NCI-H82 (cell line): ENCODE measurements at places on chromosomes 11 and 22.

DNA sequence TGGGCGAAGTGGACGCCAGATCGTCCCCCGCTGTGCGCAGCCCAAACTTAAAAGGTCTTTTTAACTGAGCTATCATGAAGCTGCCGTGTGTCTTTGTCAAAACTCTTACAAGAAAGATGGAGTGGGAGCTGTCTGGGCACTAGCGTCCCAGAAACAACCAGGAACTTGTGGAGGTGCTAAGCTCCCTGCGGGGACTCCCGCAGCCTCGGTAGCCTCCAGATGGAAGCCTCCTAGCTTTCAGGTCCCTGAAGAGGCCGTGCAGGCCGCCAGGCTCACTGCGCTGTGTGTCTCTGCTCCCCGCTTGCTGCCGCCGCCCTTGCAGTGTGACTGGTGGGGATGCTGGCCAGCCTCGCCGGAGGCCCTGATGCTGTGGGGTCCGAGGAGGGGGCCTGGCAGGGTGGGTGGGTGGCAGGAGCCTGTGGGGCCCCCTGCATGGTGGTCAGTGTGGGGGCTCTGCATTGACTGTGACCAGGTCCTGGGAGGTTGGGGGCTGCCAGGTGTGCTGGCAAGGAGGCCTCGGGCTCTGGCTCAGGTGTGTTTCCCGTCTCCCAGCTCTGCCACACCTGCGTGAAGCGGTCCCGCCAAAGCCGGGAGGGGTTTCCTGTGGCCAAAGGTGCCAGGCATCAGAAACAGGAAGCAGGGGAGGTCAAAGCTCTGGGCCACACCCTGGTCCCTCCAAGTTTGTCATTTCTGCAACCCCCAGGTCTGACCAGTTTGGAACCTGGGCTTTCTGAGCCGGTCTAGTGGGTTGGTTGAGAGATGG lies 1.2 kb downstream of the TRABD start:
- DNase-seq = peak; percentile 23

GRCh38 chr11:79273781-79274180 lies 167.0 kb downstream of the TENM4 start:
- no peak for DNase-seq

DNA sequence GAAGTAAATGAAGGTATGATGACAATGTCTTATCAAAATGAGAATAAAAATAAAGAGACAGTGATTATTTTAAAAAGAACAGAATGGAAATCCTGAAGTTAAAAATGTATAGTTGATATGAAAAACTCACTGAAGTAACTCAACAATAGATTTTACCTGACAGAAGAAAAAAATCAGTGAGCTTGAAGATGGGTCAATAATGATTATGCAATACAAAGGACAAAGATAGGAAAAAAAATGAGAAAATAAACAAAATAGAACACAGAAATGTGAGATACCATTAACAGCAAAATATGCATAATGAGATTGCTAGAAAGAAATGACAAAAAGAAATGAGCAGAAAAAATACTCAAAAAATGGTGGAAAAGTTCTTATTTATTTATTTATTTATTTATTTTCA lies 19.1 kb upstream of the APLNR start:
- no peak for DNase-seq

DNA sequence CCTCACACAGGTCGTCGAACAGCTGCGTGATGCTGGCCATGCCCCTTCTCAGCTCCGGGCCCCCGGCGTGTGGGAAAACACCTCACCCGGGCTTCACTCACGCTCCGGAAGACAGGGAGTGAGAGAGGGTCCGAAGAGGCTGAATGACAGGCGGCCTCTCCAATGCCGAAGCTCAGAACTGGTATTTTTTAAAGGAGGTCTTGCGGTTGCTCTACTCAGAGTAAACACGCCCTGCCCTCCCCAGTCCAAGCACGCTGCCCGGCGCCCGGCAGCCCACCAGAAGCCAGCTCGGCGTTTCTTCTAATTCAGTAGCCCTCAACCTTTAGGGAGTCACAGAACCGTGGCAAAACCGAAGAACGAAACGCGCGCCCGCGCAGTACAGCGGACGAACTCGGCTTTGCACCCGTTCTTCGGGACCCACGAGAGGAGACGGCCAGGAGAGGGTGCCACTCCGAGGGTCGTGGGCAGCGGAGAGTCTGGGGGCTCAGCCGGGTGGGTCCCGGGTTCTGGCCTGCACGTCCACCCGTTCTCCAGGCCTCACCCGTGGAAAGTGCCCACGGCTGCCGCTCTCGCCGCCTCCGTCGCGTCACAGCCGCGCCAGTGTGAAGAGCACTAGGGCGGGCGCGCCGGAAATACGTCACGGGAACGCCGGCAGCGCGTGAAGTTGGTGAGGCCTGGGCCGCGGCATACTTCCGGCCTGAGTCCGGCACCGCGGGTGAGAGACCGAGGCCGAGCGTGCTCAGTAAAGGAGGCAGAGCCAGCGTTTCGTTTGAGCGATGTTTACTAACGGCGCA lies at the start of gene TUBGCP6:
TUBGCP6 (minus strand) TSS at position 604 of the 794 bp plus-strand sequence; CDS start at position 40, 564 bp downstream.
- DNase-seq = peak; percentile 93

DNA sequence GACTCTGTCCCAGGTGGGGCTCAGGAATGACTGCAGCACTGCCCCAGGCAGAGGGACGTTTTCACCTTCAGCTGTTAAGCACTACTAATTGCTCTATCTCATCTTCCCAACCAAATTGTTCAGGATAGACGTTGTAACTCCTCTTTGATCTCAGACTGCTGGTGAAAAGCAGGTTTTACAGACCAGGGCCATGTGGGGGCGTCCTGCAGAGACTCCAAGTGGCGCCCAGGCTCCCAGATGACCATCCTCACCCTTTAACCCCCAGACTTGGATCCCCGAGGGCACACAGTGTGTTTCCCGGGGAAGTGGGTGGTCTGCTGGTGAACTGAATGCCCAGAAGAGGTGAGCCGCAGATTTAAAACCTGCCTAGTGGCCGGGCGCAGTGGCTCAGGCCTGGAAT lies 23.9 kb downstream of the FADD start:
- DNase-seq = no peak

- no peak for DNase-seq
Measured at GRCh38 chr11:119567688-119568582, 145.0 kb upstream of the THY1 start.

- no peak for DNase-seq
Measured at GRCh38 chr22:50210378-50211139, 9.7 kb downstream of the SELENOO start.

GRCh38 chr11:128457874-128458273 lies 129.5 kb downstream of the ETS1 start:
- no peak for DNase-seq

GRCh38 chr11:36376009-36376887 lies 80.2 kb downstream of the PRR5L start:
- peak; percentile 9 for DNase-seq

- DNase-seq = no peak
Measured at GRCh38 chr22:19406846-19407245, 24.7 kb downstream of the HIRA start.

GRCh38 chr11:37812281-37812880 lies 1214.3 kb upstream of the RAG2 start:
- no peak for DNase-seq

- DNase-seq = no peak
Measured at GRCh38 chr11:109859045-109859724, 234.0 kb upstream of the ZC3H12C start.

DNA sequence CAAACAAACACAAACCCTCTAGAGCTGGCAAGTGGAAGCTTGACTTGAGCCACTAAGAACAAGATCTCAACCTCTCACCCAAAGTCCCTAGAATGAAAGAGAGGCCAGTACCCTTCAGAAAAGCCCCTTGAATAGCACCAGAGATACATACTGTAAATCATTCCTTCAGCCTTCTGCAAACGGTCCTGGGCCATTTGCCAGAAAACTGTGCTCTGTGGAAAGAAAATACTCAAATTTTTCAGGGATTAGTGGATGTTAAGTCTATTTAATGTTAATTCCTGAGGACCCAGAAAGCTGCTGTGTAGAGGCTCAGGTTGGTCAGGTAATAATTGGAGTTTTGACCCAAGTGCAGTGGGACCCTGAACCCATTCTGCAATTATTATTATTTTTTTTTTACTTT lies 16.9 kb downstream of the SERPINH1 start:
- no peak for DNase-seq

DNA sequence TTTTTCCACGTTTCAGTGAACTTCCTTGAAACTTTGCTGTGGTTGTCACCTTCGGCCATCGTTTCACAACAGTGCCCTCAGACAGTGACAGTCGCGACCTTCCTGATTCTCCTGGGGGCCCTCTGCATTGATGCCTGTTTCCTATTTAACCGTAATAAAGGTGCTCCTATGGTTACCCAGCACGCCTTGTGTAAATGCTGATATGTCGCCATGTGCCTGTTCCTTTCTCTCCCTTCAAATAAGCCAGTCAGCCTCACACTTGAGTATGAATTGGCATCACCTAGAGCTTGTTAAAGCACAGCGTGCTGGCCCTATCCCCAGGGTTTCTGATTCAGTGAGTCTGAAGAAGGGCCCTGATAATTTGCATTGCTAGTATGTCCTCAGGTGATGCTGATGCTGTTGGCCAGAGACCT lies 104.8 kb downstream of the MICAL2 start:
- no peak for DNase-seq
